H9 (cell line): ENCODE measurements at places on chromosomes 12 and 14.
A peak's percentile ranks its signal among the peaks of the same experiment; 100 is the strongest.

- peak; percentile 93 for DNase-seq
Measured at GRCh38 chr12:58540480-58541299, 379.6 kb downstream of the LRIG3 start.

- DNase-seq, result no peak
Measured at GRCh38 chr14:65620195-65620594, 207.7 kb downstream of the FUT8 start.

DNA sequence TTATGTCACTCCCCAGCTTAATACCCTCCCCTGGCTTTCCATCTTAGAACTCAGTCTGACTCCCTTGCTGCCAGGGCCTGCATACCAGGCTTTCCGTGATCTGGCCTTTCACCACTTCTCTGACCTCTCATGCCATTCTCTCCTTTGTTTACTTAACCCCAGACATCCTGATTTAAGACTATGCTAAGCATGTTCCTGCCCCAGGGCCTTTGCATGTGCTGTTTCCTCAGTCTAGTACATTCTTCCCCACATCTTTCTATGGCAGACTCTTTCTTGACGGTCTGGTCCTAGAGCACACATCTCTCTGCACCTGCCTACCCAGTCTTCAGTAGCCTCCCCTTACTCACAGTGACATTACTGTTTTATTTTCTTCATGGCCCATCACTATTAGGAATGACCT, 42.2 kb downstream of the PLXNC1 start:
- DNase-seq, result no peak

- DNase-seq, result peak; percentile 96
Measured at GRCh38 chr12:4379405-4379804, at the start of gene FGF23. Gene FGF23 (minus strand): TSS chr12:4379712. CDS start chr12:4379582, 130 bp downstream.

DNA sequence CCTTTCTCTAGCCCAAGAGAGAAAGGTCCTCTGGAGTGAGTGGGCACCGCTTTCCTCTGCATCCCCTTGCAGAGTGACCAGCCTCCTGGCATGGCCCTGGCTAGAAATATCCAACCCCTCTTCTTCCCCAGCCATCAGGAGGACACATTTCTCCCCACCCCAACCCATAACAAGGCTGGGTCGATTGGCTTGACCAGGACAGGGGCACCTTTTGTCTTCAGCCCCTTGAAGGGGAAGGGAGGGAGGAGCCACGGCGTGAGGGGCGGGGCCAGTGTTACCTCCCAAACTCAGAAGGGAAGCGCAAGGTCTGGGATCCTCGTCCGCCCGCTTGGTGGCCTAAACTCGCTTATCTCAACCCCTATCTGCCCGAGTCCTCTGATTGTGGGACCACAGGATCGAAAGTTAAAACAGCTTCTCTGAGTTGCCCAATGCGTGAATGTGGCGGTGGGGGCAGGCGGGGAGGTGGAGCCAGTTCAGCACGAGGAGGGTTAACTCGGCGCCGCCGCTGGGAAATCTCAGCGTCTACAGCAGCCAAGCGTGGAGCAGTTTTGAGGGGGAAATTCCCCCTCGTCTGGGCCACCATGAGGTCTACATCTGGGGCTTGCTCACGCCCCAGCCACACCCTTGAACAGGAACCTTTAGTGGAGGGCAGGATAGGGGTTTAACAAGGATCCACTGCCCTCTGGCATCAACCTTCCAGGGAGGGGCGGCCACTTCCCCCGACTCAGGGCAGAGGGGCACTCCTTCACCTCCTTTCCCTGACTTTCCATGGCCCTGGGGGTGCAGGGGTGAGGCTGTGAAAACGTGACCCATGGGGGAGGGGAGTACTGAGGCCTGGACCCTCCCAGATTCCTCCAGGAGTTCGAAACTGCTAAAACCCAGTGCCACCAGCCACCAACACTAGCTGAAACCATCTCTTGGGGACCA, 795 bp downstream of the STAT6 start:
- DNase-seq, result peak; percentile 93
